ENCODE measurements at places on chromosomes 4 and X. TPM values are rescaled to one million over a fixed set of nuclear protein-coding genes. Genes with fewer than 3 reads are reported as not detected.

TBX22 gene
- not detected for total RNA-seq

GABRG1 gene
- total RNA-seq = not detected

ARMCX4 gene
- total RNA-seq = not detected

BEND2 gene
- total RNA-seq = not detected

TMEM187 gene
- total RNA-seq = 10.9 TPM

PHOX2B gene
- total RNA-seq = not detected

SLC38A5 gene
- 1.4 TPM for total RNA-seq

FAM9B gene
- 0.40 TPM for total RNA-seq

HOPX gene
- not detected for total RNA-seq

BCORL1 gene
- 5.1 TPM for total RNA-seq

DNA sequence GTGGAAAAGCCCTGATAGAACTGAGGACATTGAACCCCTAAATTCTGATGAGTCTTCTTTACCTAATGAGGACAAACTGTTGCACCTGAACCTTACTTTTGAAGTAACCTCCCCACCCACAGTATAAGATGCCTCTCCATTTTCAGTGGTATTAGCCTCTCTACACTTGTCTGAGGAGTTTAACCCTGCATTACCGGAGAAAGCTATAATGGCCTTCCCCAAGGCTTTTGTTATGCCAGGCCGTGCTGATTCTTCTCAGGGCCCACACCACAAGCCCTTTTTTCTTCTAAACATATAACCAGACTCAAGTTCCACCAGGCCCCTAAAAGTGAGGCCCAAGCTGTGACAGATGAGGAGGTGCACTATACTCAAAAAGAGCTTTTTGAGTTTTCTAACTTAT lies 345.8 kb upstream of the GRID2 start:
- no peak for DNase-seq

- no peak for DNase-seq
Measured at GRCh38 chrX:39507617-39508299, 590.0 kb downstream of the BCOR start.

- peak; percentile 26 for DNase-seq
Measured at GRCh38 chr4:145679991-145680455, at the start of gene C4orf51. Gene C4orf51 (plus strand): TSS chr4:145680146. CDS start chr4:145680204, 58 bp downstream.

- no peak for DNase-seq
Measured at GRCh38 chrX:146615628-146616348, 193.8 kb upstream of the CXorf51B start.

DNA sequence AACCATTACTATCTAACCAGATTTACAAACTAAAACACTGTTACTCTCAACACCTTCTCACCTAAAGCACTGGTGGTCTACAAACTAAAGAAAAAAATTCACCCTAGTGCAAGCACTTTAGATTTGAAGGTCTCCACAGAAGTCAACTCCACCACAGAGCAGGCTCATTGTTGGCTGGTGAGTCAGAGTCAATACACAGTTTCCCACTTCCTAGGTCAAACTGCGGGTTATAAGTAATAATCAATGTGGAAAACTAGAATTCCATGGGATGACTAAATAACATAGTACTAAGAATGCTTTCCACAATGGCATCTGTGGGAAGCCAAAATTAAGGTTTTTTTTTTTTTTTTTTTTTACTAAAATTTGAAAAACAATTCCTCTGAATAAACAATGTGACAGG lies 191.8 kb downstream of the PDGFC start:
- peak; percentile 59 for DNase-seq

DNA sequence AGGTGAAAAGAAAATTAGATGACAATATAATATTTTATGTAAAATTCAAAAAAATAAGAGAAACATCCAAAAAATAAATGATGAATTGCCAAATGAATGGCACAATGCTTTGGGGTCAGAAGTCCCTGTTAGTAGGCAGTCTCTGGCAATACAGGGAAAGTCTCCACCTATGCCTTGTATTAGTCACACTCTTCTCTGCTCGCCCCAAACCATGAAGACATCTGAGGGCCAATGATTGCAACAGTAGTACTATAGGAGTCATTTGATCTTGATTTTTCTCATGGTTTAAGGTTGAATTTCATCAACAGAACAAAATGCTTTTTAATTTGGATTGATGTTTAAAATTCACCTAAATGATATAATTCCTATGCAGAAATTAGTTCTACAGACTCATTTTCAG lies 3.9 kb upstream of the PRSS12 start:
- peak; percentile 71 for DNase-seq

- no peak for DNase-seq
Measured at GRCh38 chr4:158422546-158422945, 99.1 kb upstream of the RXFP1 start.

DNA sequence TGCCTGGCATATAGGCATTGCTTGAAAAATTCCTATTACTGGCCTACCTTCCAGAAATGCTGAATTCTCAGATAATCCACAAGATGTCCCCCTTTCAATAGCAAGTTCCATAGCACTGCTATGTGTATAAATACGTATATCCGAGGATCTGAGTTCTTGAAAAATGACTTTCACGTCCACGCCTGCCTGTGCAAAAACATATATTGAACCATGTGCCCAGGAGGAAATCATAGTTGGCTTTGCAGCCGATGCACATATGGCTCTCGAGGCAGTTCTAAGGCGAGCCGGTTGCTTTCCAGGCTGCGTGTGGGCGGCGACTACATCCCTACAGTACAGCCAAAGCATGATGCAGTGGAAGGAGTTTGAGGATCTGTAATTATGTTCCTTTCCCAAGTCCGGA lies 55.4 kb upstream of the ESX1 start:
- peak; percentile 48 for DNase-seq

DNA sequence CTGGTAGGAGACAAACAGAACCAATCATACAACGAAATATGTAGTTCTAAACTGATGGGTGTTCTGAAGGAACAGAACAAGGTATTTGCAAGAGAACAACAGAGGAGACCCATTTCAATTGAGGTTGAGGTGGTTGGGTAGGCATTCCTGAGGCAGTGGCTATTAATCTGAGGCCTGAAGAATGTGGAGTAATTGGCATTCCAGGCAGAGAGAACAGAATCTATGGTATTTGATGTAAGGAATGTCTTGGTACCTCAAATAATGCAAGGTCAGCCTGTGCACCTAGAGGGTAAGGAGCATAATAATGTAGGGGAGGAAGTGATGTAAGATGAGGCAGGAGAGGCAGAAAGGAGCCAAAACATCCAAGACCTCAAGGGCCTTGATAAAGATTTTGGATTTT lies 109.5 kb upstream of the TEX13C start:
- DNase-seq = no peak

DNA sequence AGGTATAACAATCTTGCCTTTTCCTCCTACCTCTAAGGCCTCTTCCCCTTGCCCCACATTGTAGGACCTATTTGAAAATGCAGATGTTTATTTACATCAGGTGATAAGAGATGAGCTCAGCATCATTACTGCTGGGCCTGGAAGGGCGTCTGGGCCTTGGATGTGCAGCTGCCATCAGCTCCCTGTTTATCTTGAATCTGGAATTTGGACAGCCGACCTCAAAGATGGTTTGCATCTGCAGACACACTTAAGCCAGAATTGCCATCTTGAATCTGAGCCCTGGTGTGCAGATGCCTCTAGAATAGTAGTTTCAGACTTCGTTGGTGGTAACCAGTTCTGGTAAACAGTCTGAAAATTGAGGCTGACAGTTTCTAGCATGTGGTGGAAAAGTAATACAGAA lies 59.0 kb downstream of the FAM193A start:
- no peak for DNase-seq

DNA sequence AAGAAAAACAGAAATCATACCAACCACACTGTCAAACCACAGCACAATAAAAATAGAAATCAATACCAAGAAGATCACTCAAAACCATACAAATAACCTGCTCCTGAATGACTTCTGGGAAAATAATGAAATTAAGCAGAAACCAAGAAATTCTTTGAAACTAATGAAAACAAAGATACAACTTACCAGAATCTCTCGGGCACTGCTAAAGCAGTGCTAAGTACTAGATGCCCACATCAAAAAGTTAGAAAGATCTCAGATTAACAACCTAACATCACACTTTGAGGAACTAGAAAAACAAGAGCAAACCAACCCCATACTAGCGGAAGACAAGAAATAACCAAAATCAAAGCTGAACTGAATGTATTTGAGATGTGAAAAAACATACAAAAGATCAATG lies 33.2 kb downstream of the AWAT2 start:
- DNase-seq = no peak

DNA sequence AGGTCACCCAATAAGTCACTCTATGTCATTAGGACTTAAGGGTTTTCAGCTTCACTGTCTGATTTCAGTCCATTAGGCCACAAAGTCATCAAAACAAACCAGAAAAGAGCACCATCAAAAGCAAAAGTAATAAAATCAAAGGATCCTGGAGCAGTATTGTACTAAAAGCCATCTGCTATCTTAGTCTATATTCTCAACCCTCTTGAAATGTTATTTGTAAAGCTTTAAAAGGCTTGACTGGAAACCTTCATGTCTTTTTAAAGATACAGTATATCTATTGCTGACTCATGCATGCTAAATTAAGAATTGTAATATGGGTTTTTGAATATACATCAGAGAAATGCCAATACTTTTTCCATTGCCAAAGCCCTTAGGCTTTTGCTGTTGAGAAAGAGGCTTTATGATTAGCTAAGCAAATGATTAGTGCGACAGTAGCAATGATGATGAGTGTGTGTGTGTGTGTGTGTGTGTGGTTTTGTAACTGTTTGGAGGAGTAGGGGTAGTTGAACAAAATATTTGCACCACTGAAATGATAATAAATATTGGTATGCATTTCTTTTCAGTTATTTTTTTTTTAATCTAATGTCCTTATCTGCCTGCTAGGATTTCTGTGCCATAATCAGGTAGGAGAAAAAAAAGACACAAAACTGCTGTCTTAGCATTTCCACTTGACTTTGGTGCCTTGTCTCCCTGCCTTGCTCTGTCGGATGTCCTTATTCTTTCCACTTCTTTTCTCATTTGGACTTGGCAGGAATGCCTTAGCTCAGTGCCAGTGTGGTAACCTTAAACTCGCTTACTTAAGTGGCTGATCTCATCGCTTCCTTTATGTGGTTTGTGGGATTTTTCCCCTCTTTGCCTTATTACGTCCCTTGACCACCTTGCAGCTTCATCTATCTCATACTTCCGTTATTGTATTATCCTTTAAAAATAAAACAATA lies 119.7 kb downstream of the PCDH7 start:
- DNase-seq = peak; percentile 77

DNA sequence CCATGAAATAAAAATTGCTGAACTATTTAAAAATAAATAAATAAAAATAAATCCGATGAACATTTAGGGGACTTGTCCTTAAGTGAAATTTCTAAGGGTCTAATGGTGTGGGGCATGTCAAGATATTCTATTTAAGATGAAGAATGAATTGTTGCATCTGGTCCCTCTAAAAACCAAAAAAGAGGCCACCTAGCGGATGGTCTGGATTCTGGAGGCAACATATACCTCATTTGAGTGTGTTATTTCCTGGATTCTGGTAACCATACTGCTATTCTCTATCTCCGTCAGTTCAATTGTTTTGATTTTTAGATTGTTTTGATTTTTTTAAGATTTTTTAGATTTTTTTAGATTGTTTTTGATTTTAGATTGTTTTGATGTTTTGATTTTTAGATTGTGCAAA lies 28.3 kb downstream of the AGTR2 start:
- DNase-seq = peak; percentile 21

GRCh38 chr4:118417325-118417724 lies 64.5 kb upstream of the PRSS12 start:
- peak; percentile 74 for DNase-seq

DNA sequence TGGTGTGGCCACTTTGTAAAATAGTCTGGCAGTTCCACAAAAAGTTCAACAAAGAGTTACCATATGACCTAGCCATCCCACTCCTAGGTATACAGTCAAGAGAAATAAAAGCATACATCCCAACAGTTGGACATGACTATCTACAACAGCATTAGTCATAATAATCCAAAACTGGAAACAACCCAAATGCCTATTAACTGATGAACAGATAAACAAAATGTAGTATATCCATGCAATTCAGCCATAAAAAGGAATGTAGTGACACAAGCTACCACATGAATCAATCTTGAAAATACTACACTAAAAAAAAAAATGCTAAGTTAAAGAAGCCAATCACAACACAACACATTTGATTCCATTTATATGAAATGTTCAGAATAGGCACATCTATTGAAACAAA lies 16.1 kb downstream of the MED14 start:
- peak; percentile 33 for DNase-seq

DNA sequence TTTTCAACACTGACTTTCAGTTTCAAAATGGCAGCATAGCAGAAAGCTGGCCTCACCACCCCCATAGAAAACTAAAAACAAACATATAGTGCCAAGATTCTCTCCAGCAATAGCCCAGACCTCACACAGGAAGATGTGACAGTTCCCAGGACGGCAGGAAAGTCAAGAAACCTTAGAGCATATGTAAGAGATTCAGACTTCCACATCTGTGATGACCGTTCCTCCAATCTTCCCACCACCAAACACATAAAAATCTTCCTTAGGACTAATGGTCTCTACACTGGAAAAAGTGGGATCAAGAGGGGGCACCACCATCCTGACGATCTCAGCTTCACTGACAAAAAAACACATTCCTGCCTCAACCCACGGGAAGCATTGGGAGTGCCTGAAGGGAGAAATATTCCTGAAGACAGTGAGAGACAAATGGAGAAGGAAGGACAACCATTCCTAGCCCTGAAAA lies 134.1 kb upstream of the CPXCR1 start:
- DNase-seq = peak; percentile 0
